ENCODE measurements at places on chromosomes 7 and 10.

- DNase-seq, result no peak
Observed at GRCh38 chr10:24153031-24153430, 55.9 kb upstream of the KIAA1217 start.

GRCh38 chr7:7438851-7439250 is 96.8 kb downstream of the COL28A1 start:
- no peak for DNase-seq

GRCh38 chr10:97974526-97975525 is 55.6 kb downstream of the CRTAC1 start:
- DNase-seq, result peak; percentile 51

DNA sequence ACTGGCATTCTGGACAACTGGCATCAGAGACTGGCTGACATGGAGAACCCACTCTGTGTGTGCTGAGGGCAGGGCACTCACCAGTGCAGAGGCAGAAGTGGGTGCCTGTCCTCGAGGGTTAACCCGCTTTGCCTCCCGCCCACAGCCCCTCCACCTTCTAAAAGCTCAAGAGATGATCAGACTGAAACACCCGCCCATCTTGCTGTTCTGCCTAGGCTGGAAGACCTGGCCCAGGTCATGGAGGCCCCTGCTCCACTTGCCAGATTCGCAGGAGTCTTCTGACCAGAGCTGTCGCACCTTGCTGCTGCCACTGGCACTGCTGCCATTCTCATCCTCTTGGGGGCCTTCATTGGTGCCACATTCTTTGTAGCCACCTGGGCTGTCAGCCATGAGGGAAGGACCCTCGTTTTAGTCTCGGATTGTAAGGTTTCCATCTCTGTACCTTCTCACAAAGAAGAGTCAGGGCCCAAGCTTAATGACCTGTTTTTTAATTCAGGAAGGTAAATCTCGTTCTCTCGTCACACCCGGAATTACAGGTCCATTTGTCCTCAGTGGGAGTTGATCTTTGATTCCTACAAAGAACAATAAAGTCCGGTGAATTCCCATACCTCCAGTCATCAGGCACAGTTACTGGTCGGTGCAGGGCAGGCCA is 1.9 kb downstream of the CYREN start:
- no peak for DNase-seq

DNA sequence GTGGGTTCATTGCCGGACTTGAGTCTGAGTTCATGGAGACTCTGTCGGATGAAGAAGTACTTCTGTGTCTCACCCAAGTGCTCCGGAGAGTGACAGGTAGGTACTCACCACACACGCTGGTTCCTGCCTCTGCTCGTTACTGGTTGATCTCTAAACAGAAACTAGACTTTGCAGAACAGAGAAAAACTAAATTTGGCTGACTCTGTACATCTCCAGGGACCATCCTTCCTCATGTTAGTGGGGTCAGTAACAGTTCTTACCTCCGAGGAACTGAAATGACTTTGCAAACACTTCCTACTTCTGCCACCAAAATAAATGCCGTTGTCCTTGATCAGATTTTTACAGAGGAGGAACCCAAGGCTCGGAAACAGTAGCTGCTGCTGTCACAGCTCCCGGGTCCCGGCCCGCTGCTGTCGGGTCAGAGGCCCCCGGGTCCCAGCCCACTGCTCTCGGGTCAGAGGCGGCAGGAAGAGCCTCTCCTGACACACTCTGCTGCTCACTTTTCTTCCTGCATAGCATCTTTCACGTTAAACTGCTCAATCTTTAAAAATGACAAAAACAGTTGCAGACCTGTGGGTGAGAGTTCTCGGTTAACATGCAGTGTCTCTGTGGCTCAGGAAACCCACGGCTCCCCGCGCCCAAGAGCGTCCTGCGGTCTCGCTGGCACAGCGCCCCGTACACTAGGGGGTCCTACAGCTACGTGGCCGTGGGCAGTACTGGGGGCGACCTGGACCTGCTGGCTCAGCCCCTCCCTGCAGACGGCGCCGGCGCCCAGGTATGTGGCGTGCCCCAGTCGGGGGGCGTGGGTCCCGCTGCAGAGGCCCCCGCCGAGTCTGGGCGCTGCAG is 4.8 kb upstream of the MTG1 start:
- no peak for DNase-seq

GRCh38 chr10:18500576-18500975 is 150.8 kb downstream of the NSUN6 start:
- DNase-seq, result no peak

DNA sequence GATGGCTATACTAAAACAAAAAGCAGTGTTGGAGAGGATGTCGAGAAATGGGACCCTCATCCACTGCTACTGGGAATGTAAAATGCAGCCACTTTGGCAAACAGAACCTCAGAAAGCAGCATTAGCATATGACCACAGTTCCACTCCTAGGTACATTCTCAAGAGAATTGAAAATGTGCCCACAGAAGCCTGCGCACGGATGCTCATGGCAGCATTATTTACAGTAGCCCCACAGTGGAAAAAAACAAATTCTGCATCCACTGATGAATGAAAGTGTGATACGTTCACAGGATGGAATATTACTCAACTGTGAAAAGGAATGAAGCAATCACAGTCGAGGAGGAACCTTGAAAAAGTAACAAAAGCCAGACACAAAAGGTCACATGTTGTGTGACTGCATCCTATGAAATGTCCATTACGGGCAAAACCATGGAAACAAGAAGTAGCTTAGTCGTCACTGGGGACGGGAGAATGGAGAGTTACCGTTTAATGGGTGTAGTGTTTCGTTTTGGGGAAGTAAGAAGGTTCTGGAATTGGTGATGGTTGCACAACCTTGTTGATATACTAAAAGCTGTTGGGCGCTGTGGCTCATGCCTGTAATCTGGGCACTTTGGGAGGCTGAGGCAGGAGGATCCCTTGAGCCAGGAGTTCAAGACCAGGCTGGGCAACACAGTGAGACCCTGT is 2.5 kb upstream of the UPK3B start:
- no peak for DNase-seq

GRCh38 chr10:52757773-52758172 is 14.8 kb downstream of the MBL2 start:
- DNase-seq, result no peak

DNA sequence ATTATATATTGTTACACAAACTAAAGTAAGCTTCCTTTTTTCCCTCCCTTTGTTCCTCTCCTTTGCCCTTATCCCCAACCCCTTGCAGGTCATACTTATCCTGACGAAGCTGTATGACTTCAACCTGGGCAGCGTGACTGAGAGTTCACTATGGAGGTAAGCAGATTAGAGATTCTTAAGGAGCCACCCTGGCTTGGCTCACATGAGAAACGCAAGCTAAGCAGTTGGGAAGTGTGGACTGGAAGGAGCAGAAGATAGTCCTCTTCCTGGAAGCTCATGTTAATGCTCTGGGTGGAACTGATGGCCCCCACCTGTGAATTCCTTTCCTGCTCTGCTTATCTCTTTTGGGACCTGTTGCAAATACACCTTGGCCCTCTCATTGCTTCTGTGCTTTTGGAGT is 201.6 kb downstream of the SORCS3 start:
- no peak for DNase-seq

DNA sequence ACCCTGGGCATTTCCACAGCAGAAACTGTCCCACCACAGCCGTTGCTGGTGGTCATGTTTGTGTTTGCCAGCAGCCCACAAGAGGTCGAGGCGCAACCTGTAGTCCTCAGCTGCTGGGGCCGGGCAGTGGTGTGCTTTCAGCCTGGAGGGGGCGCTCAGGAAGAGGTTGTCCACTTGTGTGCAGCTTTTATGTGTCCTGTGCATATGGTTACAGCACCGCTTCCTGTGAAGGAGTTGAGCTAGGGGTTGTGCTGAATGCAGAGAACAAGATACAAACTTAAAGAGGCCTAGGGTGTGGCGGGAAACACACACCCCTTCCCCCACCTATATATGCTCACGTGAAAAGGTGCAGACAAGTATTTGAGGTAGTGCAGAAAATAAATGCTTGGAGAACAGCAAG is 29.5 kb upstream of the PFKFB3 start:
- no peak for DNase-seq

- DNase-seq, result no peak
Observed at GRCh38 chr10:69786791-69787190, 14.9 kb upstream of the COL13A1 start.

DNA sequence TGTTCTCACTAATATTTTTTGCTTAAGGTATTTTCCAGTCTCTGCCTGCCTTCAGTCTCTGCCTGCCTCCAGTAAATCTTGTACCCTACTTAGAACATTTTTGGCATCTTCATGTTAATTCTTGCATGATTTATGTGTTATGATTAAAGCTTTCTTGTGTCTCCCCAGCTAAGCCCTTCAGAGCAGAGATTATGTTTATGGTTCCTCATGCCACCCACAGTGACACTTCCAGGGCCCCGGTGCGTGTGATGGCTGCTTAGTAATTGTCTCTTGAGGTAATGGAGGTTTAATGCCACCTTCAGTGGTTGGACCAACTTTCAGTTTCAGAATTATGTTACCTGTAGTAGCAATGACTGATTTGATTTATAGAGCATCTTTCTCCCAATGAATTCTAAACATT is 70.6 kb upstream of the MET start:
- DNase-seq, result no peak

- DNase-seq, result no peak
Observed at GRCh38 chr10:34037499-34037898, 703.0 kb upstream of the NRP1 start.

- no peak for DNase-seq
Observed at GRCh38 chr7:66176914-66177313, 28.2 kb upstream of the TPST1 start.

GRCh38 chr10:89738551-89739209 is 37.3 kb downstream of the KIF20B start:
- no peak for DNase-seq

- no peak for DNase-seq
Observed at GRCh38 chr10:29908962-29909361, 150.4 kb downstream of the JCAD start.

DNA sequence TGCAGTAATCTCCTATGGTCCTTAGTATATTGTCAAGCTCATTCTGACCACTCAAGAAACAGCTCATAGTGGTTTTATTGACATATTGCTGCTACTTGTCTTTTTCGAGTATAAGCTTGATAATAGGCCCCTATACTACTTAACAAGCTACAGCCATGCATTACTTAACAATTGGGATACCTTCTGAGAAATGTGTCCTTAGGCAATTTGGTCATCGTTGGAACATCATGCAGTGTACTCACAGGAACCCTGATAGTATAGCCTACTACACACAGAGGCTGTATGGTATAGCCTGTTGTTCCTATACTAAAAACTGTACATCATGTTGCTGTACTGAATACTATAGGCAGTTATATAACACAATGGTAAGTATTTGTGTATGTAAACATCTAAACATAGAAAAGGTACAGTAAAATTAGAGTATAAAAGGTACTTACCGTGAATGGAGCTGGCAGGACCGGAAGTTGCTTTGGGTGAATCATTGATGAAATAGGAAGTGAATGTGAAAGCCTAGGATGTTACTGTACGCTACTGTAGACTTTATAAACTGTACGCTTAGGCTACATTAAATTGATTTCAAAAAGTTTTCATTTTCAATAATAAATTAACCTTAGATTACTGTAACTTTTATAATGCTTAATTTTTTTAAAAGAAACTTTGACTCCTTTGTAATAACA is 160.9 kb downstream of the LRRC4 start:
- DNase-seq, result no peak

- no peak for DNase-seq
Observed at GRCh38 chr10:7239312-7239985, 171.4 kb downstream of the SFMBT2 start.

DNA sequence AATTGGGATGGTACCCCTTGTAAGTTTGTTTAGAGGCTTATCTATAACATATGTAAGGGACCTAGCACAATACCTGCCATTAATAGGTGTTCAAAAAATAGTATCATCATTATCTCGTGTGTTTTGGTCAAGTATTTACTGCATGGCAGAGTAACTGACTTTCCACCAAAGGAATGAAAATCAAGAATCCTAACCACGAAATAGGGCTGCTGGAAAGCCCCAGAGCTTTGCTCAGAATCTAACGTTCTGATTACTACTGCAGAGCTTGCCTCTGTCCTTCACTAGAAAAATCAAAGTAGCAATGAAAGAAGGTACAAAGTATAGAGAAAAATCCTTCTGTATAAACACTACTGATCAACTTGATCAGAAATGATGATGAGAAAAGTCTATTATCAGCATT is 34.9 kb downstream of the DCLRE1C start:
- DNase-seq, result no peak

GRCh38 chr10:68301790-68302502 is 29.9 kb upstream of the HNRNPH3 start:
- no peak for DNase-seq

GRCh38 chr10:103926722-103927319 is 8.8 kb upstream of the STN1 start:
- DNase-seq, result no peak

GRCh38 chr7:102310414-102310815 is 23.7 kb downstream of the SH2B2 start:
- DNase-seq, result peak; percentile 41

GRCh38 chr7:29469976-29470557 is 93.6 kb upstream of the PRR15 start:
- no peak for DNase-seq

DNA sequence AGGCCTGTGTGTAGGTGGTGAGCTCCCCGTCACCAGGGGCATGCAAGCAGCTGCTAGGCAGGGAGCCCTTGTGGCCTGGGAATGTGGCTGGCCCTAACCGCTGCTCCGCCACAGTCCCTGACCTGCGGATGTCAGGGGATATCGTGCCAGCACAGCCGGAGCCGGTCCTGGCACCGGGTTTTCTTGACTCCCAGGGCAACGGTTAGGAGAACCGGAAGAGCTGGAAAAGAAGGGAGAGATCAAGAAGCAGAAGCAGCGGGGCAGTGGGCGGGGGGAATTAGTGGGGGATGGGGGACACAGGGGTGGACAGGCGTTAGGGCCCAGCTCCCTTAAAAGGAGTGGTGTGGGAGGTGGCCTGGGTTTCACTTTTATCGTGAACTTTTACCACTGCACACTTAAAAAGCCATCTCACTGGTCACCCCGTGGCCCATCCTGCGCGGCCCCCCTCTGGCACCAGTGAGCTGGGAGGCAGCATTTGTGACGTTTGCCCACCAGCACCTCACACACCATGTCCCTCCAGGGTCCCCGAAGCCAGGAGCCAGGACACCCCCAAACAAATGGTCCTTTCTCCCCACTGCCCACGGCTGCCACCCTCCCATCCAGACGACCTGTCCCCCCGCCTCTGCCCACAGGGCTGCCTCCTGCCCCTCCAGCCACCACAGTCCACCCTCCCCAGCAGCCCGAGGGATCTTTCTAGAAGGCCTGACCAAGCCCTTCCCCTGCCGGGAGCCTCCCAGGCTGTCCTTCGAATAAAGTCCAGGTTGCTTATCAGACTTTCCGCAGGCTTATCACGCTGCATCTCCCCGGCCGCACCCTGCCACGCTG is 1.8 kb upstream of the MICALL2 start:
- peak; percentile 37 for DNase-seq

DNA sequence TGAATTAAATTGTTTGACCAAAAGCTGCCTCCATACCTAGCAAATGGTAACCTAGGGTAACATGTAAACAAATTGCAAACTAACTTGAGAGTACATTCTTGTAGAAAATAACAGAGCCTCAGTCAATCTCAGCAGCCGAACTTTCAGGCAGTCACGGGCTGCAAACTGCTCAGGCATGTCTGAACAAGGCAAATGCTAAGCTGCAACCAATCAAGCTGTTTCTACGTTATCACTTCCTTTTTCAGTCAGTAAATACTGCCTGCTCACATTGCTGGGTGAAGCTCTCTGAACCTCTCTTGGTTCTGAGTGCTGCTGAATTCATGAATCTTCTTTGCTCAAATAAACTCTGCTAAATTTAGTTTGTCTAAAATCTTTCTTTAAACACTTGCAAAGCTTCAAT is 1212.4 kb downstream of the SORCS1 start:
- no peak for DNase-seq

All from anterior cingulate cortex (tissue), 58 donors.